ENCODE measurements at places on chromosomes 11 and 22.

GRCh38 chr22:32801537-32802236 lies at the start of gene TIMP3:
TSS of gene TIMP3 (plus strand) at chr22:32801705. CDS start at chr22:32802002, 297 bp downstream.
- DNase-seq = no peak

- no peak for DNase-seq
Observed at GRCh38 chr11:112361396-112361795, 100.7 kb upstream of the PLET1 start.

GRCh38 chr11:113193946-113194345 lies 120.4 kb upstream of the TTC12 start:
- no peak for DNase-seq

DNA sequence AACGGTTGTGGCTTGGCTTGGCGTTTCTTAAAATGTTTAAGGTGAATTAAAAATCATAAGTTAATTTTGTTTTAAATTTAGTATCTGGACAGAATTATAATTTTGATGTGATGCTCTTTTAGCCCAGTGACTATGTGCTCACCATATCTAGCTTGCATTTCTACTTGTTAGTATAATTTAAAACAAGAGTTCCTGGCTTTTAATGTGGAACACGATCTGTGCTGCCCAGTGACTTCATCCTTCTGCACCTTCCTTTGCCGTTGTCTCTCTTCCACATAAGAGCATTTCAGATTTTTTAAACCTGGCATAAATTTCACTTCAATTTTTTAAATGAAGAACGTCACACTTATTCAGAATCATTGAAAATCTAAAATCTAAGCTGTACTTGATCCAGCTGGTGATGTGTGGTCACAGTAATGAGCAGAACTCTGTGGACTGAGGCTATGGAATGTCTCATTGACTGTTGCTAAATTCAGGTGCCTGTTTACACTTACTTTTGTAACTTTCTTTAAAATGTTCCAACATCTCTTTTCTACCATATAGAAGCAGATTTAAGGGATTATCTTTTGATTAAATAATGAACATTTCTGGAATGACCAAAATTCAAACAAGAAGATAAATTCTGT lies 75.4 kb upstream of the ADSL start:
- DNase-seq = no peak

GRCh38 chr11:31649129-31649966 lies 139.8 kb downstream of the ELP4 start:
- no peak for DNase-seq

- DNase-seq = no peak
Observed at GRCh38 chr11:11396301-11397035, 43.4 kb upstream of the CSNK2A3 start.

GRCh38 chr11:32434356-32435151 lies 785 bp downstream of the WT1 start:
- no peak for DNase-seq

DNA sequence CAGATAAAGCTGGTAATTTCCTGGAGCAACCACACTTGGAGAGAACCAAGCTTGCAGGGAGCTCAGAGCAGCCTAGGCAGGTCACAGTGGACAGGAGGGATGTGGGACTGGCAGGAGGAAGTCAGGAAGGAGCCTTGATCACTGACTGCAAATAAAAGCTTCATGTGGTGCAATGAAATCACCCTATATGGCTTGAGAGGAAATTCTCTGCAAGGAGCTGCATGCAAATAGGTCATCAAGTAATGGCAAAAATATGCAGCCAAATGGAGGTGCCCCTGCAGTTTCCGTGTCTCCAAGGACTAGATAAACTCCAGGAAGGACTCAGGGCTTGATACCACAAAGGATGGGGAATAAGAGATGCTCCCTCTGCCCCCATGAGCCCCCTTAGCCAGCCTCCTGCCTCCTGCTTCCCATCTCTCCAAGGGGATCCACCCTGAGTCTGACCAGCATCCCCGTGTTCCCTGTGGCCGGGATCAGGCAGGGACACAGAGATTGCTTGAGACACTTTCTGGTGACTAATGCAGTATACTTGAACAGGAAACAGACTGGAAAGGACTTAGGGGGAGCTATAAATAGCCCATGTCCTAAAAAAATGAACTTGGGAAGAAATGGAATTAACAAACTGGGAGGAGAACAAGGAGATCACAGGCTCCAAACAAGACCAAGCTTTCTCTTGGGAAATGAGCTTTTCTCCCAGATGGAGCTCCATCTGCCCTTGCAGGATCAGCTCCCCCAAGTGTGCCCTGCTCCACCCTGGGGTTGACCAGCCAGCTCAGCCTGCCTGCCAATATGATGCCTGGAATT lies 23.9 kb upstream of the MICAL2 start:
- DNase-seq = peak; percentile 32

- no peak for DNase-seq
Observed at GRCh38 chr11:82815406-82815805, 81.7 kb upstream of the FAM181B start.

GRCh38 chr11:126484266-126484665 lies 128.8 kb downstream of the ST3GAL4 start:
- DNase-seq = no peak

GRCh38 chr22:20099099-20099711 lies 16.7 kb upstream of the RANBP1 start:
- no peak for DNase-seq

DNA sequence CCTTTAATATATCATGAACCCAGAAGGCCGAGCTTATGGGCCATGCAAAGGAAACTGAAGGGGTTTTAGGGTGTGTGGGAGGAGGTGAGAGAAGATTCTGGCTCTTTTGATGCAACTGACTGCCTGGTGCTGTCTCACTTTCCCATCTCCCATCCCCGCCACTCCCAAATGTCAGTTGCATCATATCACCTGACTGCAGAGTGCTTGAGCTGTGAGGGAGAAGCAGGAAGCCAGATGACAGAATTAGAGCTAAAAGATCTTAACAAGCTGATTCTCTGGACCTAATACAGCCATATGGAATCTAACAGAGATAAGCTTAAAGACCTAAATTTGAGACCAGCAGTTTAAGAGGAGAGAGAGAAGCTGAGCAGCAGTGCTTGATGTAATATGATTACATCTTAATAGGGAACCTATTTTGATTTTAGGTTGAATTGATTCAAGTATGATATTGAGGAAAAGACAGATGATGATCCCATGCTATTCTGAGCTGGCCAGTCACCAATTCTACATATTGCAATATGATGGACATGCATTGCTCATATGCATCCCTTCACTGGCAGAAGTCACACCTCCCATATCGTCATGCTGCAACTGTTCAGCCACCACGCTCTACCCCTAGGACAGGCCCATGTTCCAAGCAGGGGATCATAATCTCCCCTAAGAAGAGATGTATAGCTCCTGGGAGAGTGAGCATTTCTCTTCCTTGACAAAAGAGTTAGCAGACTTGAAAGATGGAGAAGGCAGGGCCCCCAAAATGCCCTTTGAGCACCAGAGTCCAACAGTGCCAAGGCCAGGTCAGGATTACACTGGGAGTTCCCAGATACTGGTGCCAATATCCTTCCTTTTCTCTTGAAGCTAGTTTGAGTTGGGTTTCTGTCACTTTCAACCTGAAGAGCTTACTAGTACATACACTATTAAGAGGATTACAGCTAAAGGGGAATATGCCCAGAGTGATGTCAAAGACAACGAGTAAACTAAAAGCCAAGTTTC lies 44.9 kb downstream of the PLEKHA7 start:
- DNase-seq = no peak

DNA sequence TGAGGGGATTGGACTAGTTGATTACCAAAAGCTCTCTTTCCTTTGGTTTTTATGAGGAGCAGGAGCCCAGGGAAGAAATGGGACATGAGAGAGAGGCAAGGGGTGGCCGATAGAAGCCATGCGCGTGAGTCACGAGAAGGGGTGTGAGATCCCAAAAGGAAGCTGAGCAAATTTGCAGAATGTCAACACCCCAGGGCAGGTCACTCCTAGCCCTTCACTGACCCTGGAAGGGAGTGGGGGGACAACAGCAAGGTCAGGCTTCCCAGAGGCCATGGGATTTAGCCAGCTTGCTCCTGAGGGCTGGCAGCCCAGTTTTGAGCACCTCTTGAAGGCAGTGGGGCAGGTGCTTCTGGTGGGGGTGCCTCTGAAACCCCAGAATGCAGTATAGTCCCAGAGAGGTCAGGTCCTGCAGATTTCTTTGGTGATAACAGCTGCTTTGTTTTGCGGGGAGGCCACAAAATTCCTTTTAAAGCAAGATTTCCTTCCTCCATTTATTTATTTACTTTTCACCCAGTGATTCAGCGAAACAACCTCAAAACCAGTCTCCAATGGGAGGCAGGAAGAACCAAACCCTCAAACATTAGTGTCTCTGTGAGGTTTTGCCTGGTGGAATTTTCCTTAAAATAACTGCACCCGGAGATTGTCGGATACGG lies 40.1 kb upstream of the TIMP3 start:
- DNase-seq = no peak

GRCh38 chr11:81744336-81745116 lies 989.1 kb downstream of the FAM181B start:
- DNase-seq = no peak

DNA sequence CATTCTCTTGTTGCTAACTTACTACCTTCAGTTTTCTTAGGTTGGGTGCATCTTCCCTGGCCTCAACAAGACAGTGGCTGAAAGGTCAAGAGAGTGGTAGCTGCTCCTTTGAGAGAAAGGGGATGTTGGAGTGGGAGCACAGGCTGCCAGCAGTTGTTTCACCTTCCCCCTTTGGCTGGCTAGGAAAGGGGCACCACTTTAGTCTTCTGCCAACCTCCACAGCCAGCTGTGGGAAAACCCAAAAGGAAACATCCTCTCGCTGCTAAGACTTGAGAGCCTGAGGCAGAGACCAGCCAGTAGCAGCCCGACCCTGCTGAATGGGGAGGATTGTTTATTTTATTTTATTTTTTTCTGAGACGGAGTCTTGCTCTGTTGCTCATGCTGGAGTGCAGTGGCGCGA lies 34.4 kb downstream of the MARK2 start:
- DNase-seq = no peak

DNA sequence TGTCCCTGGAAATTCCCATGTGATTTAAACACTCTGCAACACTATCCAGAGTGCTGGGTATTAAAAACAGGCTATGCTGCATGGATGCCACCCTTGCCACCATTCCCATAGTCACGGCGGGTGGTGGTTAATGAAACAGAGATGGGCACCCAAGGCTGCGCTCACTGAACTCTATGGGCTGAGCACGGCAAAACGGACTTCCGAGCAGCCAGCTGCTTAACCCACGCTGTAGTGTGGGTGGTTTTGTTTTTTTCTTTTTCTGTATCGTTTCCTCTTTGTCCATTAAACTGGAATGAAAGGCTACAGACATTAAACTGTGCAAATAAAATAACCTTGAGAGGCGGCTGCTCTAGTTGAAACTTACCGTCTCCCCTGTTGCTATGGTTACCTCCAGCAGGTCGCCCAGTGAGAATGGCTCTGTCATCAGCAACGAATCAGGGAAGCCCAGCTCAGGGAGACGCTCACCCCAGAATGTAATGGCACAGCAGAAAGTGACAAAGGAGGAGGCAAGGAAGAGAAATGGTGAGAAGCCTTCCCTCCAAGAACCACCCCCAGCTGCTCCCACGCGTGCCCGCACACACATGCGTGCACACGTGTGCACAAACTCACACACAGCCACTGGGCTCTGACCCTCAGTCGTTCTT lies 102.1 kb downstream of the C11orf91 start:
- no peak for DNase-seq

DNA sequence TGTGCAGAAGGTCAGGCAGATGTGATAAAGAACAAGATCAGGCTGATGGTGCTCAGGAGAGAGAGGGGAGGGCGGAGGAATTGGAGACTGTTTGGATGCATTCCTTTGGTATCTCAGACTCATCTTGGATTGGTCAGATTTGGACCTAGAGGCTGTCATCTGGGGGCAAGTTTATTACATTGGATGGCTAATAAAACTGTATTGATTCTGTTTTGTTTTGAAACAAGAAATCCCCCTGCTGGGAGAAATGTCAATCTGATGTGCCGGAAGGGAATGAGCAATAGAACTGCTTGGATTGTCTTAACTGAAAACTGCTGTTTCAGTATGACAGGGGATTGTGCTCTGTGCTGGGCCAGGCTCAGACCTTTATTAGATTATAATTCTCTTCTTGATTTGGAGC lies 25.5 kb upstream of the CCDC90B start:
- no peak for DNase-seq

DNA sequence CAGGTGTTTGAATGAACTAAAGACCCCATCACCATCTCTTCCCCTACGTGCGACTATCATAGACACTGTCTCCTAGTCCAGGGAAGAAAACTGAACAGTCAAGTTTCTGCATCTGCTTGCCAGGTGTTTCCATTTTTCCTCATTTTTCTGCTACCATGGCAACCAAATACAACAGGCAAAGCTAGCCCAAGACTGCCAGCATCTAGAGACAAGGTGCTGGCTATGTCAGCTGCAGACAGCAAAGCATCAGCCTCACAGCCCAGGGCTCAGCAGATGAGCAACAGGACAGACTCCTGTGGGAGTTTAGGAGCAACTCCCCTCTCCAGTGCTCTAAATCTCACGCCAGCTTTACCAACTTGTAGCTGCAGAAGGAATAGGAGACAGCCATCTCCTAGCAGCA lies 124.3 kb downstream of the C11orf58 start:
- DNase-seq = no peak

- no peak for DNase-seq
Observed at GRCh38 chr11:114167355-114167754, 107.8 kb downstream of the ZBTB16 start.

DNA sequence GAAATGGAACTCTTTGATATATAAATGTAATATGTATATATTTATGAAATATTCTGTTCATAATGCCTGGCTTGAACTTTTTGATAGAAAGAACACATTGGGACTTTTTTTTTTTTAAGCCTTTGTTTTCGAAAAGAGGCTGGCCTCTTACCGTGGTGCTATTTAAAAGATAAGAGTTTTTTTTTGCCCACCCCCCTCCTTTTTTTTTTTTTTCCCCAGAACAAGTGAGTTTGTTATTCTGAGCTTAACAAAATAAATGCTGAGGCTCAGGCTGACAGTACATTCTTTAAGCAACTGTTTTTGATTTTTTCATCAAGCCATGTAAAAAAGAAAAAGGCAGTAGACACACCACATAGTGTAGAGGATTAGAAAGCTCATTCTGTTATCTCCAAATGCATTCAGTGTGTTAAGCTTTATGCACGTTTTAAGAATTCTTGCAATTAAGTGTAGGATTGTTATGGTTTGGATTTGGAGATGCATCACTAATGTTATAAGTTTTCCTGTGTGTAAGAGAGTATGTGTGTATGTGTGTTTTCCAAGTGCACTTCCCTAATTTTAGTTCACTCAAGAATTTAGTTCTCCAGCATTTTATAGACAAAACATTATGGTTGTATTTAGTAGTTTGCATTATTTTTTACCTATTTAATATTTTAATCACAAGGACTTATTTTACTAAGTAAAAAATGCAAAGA lies 12.0 kb downstream of the PDHX start:
- no peak for DNase-seq

DNA sequence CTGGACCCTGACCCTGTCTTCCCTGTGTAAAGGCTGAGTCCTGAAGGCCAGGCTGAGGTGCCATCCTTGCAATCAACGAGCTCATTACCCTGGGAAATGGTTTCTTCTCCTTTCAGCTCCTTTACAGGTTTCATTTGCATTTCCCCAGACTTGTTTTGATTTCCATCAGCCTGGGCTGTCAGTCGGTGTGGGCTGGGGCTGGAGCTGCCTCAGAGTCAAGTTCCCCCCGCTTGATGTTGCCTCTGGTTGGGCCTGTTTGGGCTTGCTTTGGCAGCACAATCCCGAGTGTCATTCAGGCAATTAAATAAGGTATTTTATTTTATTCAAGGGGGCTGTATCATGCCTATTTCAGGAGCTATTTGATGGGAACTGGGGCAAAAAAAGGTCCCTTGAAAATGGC lies 424.9 kb downstream of the INSC start:
- DNase-seq = no peak
